Stomach (tissue), 19 donors: ENCODE measurements at places on chromosomes 11 and 22.

GRCh38 chr11:2143799-2144543 is 4.8 kb upstream of the IGF2 start:
- DNase-seq: no peak

- DNase-seq: peak; percentile 49
These were observed 4.1 kb downstream of the C11orf52 start for GRCh38 chr11:111922803-111923202.

GRCh38 chr11:61328351-61328750 is 4.6 kb downstream of the DDB1 start:
- no peak for DNase-seq

DNA sequence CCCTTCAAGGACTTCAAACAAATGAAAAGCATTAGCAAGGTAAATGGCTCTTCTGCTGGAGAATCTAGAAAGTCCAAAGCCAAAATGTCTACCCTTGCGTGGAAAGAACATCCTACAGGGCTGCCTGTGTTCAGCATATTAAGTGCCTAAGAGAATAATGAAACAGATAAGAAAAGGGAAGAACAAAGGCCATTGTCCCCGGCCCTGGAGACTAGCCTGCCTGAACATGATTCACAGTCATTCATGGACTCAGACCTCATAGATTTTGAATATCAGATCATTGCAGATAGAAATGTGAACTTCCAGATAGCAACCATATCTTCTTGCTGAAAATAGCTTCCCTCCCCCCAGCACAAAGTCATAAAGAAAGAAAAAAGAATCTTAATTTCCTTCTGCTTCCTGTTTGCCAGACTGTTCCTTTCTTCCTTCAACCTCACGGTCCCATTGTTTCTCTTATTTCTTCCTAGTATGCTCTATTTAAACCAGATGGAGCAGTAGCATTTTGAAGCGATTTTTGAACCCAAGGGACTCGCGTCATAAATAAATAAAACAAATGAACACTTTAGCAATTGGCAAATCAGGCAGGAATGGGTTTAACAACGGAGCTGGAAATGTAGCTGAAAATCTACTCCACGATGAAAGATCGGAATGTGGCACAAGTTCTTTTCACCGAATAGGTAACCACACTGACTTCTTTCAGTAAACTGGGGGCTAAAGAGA is 408.2 kb upstream of the CCDC90B start:
- no peak for DNase-seq

GRCh38 chr11:20351751-20352262 is 11.7 kb upstream of the HTATIP2 start:
- DNase-seq: no peak

GRCh38 chr22:17269607-17270261 is 50.5 kb upstream of the ADA2 start:
- DNase-seq: no peak

DNA sequence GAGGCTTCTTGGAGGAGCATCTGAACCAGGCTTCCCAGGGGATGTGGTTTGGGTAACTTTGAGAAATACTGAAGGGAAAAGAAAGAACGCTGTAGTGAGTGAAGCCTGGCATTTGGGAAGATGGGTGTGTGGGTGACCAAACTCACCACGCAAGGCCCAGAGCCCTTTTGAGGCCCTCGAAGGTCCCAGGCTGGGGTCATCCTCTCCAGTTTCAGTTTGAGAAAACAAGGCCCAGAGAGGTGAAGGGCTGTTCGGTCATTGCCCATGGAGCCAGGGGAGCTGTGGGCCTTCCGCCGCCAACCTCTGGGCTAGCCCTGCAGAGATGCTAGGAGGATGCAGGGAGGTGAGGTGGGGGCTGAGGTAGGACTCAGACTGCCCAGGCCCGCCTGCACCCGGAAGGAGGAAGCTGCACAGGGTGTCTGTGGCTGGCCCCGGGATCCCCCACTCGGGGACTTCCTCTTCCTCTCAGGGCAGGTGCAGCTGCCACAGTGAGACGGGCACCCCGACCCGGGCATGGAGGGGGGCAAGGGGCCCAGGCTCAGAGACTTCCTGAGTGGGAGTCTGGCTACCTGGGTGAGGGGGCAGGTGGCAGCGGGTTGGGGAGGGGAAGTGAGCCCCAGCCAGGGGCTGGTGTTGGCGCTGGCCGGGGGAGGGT is at the start of gene CCDC88B:
Gene CCDC88B, plus strand, starts transcription at position 451 of the 655 bp plus-strand sequence. Its CDS starts 63 bp downstream, at position 514.
- peak; percentile 66 for DNase-seq

DNA sequence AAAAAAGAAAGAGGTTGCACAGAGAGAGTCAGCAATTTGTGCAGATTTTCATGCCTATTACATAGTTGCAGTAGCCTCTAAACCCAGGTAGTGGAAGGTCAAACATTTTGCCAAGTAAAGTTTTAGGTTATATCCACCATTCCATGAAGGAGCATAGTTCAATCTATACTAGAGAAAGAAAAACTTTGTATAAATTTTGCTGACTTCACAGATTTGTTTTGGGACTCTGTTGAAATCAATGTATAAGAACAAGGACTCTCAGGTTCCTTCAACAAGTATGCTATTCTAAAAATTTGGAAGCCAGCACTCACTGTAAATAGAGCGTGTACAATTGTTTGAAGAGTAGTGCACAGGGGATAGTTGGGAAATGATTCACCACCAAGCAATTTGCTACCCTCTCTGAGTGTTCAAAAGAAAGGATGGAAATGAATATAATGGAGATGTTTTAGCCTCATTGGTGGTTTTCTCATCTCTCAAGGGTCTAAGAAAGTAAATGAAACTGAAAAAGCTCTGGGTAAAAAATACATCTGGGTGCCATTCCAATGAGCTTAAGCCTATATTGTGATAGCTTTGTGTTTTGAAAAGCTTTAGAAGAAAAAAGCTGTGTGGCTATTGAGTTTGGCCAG is 508.4 kb upstream of the LUZP2 start:
- no peak for DNase-seq

DNA sequence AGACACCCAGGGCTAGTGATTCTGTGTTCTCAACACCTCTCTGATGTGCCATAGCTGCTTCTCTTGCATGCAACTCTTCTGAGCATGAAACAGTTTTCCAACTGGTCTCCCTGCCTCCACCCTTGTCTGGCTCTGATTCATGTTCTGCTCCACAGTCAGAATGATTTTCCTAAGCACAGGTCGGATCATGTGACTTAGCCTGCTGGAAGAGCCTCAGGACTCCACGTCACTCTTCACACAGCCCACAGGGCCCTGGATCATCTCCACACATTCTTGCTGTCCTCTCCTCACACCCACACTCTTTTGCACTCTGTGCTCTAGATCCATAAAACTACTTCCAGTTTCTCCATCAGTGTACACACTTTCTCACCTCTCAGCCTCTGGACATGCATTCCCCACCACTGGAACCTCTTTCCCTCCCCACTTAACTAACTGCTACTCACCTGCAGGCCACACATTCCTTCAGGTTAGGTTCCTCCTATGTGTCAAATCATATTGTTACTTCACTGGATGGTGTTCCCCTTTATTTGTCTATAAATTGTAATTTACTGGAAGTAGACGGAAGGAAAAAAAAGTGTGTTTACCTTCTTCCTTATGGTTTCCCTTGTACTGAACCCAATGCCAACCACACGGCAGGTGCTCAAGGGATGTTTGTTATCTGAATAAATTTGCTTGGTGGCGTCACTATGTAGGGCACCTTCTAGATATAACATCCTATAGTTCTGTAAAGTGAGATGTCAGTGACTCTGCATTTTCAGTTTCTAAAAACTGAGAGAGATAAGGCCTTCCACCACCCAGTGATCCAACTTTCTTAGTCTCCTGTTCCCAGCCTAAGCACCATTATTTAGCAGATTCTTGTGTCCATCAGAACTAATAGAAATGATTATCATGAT is 133.7 kb downstream of the ETS1 start:
- DNase-seq: peak; percentile 59

GRCh38 chr11:12841946-12842630 is 167.0 kb upstream of the RASSF10 start:
- DNase-seq: peak; percentile 90

DNA sequence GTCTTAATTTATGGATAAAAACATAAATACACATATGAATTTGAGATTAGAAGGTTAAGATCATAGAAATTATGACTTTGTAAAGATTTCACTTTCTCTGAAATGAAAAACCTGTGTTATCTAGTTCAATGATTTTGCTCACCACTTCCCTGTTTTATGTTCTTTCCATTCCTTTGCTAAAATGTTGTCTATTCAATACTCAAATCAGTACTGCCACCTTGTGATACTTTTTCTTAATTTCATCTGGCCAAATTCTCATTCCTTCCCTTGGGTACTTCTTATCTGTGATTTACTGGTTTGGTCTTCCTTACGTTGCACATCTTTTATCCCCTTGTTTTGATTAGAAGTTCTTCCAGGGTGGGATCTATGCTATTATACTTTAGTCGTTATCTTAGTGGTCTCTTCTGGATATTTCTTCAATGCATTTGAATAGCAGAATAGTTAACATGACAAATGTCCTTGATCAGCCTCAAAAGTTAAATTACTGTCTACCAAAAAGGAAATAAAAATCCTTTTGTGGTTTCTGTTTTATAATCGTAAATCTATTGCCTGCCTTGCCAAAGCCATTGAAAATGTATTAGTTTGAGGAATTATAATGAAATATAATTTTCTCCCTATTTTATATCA is 197.0 kb downstream of the PGR start:
- DNase-seq: no peak

DNA sequence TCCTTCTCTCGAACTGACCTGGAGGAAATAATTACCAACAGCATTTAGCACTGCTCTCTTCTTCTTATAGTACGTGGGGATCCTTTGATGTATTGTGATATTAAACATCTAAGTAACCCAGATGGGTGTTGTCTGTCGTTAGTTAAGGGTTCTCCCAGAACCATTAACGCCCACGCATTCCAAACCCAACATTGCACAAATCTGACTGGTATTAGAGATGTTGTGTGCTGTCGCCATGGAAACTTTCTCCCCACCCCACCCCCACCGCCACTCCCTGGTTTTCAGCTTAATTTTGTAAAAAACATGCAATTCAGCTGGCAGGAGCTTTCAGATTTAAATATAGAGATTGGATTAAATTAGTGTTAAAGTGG is 1495.2 kb downstream of the TBC1D22A start:
- peak; percentile 63 for DNase-seq

- DNase-seq: peak; percentile 28
These were observed 19.9 kb upstream of the BBOX1 start for GRCh38 chr11:27020751-27021150.

- DNase-seq: no peak
These were observed 4.2 kb downstream of the AMPD3 start for GRCh38 chr11:10459029-10459970.

- DNase-seq: peak; percentile 82
These were observed 143.9 kb downstream of the INSC start for GRCh38 chr11:15258433-15259165.

DNA sequence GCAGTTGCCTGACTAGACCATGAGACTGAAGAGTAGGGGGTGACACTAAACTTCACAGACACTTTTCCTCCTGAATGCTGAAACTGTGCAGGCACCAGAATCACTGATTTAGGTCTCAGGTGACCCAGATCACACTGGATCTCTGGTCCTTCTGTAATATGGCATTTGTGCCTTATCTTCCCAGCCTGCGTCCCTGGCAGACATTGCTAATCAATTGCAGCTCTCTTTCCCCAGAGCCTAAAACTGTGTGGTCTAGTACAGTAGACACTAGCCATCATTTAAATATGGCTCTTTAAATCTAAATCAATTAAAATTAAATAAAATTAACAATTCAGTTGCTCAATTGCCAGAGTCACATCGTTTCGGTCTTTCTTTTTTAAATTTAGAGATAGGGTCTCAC is 17.8 kb upstream of the MYEOV start:
- no peak for DNase-seq

- DNase-seq: no peak
These were observed 178.9 kb downstream of the CTTN start for GRCh38 chr11:70577258-70577603.

DNA sequence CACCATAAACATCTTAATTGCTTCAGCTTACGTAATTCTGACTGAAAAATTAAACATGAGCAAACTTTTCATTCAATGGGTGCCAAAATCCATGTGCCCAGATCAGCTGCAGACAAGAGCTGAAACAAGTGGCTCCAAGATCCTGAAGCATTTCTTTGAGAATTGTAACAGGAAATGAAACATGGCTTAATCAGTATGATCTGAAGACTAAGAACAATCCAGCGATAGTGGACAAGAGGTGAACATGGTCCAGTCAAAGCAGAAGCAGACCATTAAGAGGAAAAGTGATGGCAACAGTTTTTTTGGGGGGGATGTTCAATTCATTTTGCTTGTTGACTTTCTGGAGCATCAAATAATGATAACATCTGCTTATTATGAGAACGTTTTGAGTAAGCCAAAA is 1964.5 kb upstream of the RAG2 start:
- DNase-seq: no peak

DNA sequence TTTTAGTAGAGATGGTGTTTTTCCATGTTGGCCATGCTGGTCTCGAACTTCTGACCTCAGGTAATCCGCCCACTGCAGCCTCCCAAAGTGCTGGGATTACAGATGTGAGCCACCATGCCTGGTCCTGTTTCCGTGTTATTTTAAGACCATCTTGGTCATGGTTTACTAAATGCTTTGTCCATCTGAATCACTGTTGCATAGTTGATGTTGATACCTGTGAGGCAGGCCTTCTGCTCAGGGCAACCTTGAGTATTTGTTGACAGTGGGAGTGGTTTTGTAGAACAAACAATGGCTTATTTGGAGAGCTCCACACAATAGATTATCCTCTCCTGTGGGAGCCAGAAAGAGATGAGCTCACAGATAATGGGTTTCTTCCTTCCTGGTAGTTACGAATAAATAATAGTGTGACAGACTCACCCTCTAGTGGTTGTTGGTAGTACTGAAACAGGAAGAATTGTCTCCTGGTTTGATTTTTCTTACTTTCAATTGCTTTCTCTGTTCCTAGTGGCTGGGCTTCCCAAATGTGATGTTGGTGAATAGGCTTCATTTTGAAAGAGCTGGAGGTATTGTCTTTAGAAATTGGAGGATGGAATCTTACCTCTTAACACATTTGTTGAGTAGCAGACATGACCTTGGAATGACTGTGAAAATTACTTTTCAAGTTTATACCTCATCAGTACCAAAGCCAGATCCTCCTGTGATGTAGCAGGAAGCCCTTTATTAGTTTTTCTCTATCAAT is 39.0 kb downstream of the CTNND1 start:
- no peak for DNase-seq

GRCh38 chr11:12914400-12914912 is 94.7 kb upstream of the RASSF10 start:
- DNase-seq: no peak

GRCh38 chr22:50578776-50579310 is 616 bp upstream of the CPT1B start:
- no peak for DNase-seq
